RWPE1 (cell line): ENCODE measurements at places on chromosomes 11 and 22.
A peak's percentile ranks its signal among the peaks of the same experiment; 100 is the strongest.

DNA sequence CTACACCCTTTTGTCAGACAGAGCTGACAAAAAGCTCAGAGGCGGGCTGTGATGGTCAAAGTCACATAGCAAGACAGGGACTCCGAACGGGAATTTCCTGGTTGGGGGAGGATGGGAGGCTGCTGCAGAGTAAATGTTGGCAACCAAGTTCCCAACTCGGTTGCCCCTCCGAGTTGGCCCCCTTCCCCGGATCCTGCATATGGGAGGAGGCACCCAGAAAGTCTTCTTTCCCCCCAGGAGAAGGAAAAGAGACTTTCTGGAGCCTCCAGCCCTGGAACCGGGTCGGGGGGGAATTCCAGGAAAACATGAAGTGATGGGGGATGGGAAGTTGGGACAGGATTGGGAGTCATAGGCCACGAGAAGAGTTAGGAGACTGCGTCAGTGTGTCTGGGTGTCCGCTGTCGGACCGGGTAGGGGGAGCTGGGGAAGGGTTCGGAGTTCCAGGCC lies 614 bp downstream of the SELENOM start:
- DNase-seq = no peak

GRCh38 chr11:67300256-67300755 lies 3.0 kb upstream of the SSH3 start:
- DNase-seq = no peak

- DNase-seq = no peak
Measured at GRCh38 chr11:60131912-60132311, 43.4 kb downstream of the MS4A2 start.

DNA sequence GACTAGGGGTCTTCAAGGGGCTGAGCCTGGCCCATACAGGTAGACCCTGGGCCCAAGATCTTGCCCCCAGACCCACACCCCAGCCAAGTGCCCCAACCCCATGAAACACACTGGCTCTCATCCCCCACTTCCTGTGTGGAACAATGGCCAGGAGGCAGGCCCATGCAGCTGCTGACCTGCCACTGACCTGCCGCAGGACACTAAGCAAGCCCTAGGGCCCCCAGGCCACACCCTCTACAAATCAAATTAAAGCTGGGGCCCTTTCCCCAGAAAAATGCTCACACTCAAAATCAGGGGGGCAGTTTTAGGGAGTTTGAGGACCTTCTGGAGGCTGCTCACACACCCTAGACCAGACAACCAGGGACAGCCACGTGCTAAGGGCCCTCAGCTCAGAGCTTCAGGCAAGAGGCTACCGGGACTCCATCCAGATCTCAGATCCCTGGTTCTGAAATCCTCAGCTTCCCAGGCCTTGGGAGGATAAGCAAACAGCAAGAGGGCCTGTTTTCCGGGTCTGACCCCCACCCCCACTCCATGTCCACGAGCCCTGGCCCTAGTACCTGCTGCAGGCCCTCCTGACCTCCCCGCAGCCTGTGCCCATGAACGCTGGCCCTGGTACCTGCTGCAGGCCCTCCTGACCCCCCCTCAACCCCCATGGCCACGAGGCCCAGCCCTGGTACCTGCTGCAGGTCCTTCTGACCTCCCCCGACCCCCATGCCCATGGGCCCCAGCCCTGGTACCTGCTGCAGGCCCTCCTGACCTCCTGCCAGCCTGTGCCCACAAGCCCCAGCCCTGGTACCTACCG lies 10.0 kb downstream of the CARD10 start:
- no peak for DNase-seq

- DNase-seq = no peak
Measured at GRCh38 chr22:35893698-35894097, 134.9 kb downstream of the RBFOX2 start.

- DNase-seq = no peak
Measured at GRCh38 chr22:45228401-45228754, 12.3 kb downstream of the KIAA0930 start.

DNA sequence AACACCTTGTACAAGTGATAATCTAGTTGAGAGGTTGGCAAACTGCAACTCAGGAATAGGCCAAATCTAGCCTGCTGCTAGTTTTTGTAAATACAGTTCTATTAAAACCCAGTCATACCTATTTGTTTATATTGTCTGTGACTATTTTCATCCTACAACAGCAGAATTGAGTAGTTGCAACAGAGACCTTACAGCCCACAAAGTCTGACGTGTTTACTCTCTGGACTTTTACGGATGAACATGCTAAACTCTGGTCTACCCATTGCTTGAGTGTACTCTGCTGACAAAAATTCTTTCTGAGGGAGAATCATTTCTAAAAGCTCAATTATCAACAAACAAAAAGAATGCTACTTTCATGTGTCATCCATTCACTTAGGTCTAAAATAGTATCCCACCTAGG lies 287.0 kb downstream of the DYNC2H1 start:
- no peak for DNase-seq

- no peak for DNase-seq
Measured at GRCh38 chr11:65486570-65487466, 12.0 kb upstream of the MALAT1 start.

GRCh38 chr22:38132136-38132535 lies 21.7 kb upstream of the BAIAP2L2 start:
- DNase-seq = no peak

GRCh38 chr11:41456269-41456668 lies 3.2 kb downstream of the LRRC4C start:
- DNase-seq = no peak

GRCh38 chr11:12802418-12803085 lies 128.3 kb downstream of the TEAD1 start:
- peak; percentile 96 for DNase-seq

DNA sequence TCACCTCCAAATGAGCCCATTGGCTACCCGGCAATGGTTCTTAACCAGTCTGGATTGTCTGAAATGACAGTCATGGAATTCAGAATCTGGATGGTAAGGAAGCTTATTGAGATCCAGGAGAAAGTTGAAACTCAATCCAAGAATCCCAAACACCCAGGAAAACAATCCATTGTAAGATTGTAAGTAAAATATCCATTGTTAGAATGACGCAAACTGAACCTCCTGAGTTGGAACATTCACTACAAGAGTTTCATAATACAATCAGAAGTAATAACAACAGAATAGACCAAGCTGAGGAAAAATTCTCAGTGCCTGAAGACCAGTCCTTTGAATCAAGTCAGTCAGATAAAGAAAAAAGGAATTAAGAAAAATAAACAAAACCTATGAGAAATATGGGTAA lies 22.1 kb downstream of the OR8G5 start:
- DNase-seq = no peak

DNA sequence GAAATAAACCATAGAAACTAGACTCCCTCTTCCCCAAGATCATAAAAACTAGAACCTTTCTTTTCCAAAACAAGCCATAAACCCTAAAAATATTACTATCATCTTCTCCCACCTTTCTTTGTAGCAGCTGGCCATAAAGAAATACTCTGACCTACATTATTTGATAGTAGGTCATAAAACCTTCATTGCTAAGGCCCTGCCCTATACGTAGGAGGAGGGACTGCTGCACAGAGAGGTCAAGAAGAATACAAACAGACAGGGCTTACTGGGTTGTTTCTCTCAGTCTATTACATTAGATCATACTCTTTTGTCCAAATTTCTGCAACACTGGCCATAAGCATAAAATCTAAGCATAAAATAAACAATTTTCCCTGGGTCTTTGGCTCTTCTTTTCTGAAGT lies 101.5 kb downstream of the TYR start:
- DNase-seq = no peak

GRCh38 chr11:126332221-126332711 lies 23.2 kb upstream of the ST3GAL4 start:
- DNase-seq = peak; percentile 86

DNA sequence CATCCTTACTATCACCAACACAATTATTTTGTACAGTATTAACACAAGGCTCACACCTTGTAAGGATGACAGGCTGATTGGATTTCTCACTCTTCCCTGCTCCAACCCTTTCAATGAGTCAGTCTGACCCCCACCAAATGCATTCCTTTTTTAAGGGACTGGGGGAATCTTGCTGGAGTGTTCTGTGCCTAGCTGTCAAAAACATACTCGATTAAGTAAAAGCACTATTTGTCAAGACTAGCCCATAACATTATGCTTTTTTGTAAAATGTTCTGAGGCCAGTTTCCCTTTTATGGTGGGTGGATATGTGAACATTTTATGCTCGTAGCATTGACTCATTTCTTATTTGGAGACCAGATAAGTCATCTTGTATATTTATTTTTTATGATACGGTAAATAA lies 87.2 kb downstream of the PDHX start:
- no peak for DNase-seq
